ENCODE measurements at places on chromosomes 7 and 10. TPM values are rescaled to one million over a fixed set of nuclear protein-coding genes. Genes with fewer than 3 reads are reported as not detected.

DNA sequence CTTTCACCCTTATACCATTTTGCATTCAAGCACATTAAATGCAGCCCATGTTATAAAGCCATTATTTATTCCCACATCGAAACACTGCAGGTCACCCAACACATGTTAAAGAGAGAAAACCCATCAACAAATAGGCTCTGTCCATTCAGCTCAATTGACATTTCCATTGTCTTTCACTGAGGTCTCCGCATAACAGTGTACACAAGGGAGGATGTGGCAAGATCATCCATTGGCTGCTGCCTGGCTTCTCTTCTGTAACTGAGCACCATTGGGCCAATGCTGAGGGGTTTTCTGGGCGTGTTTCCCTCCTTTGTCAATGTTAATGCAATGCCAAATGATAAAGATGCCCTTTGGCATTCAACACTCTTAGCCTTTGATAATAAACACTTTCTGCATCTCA is 278.1 kb upstream of the SP4 start:
- DNase-seq: no peak

DNA sequence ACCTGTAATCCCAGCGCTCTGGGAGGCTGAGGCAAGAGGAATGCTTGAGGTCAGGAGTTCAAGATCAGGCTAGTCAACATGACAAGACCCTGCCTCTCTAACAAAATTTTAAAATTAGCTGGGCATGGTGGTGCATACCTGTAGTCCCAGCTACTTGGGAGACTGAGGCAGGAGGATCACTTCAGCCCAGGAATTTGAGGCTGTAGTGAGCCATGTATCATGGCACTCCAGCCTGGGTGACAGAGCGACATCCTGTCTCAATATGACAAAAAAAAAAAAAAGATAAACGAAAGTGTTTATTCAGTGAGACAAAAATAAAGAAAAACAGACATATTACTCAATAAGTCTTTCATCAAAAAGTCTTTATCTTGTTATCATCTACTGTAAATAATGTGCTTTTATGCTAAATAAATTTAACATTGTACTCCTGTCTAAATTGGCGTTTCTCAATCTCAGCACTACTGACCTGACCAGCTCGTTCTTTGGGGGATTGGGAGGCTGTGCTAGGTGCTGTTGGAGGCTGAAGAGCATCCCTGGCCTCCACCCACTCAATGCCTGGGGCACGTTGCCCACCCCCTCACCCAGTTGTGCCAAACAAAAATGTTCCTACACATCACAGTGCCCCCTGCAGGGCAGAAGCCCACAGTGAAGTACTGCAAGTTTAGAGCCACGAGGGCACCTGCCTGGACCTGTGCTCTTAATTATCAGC is 57.7 kb downstream of the NCAPG2 start:
- DNase-seq: peak; percentile 56

DNA sequence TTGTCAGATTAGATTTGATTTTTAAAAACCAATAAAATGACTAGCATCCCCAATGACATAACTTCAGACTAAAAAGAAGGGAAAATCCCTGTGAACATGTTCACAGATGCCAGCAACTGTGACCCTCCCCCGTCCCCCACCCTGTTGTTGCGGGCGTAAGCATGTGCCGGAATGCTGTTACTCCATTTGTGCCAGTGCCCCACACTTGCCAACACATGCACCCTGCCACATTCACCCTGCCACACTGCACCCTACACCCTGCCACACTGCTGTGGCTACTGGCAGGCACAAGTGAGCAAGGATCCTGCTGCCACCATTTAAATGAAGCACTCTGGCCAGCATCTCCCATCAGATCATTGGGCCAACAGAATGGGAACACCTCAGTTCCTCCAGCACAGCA is 540.2 kb downstream of the GRID1 start:
- no peak for DNase-seq

- DNase-seq: no peak
Observed at GRCh38 chr10:1155791-1156615, 99.8 kb downstream of the WDR37 start.

- peak; percentile 93 for DNase-seq
Observed at GRCh38 chr7:38463277-38464225, 167.6 kb downstream of the AMPH start.

DNA sequence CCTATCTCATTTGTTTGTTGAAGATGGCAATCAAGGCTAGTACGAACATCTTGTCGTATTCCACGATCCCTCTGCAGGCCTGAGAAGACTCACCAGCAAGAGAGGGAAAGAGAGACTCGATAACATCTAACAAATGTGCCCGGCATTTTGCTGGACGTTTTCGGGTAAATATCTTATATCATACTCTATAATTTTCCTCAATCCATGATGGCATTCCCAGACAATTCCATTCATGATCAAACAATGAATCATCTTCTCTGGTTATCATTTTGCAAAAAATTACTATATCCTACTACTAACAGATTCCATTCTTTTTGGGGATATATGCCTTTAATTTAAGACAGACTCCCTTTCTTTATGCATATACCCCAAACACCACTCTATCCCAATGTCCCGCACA is 118.1 kb downstream of the TYW1B start:
- no peak for DNase-seq

DNA sequence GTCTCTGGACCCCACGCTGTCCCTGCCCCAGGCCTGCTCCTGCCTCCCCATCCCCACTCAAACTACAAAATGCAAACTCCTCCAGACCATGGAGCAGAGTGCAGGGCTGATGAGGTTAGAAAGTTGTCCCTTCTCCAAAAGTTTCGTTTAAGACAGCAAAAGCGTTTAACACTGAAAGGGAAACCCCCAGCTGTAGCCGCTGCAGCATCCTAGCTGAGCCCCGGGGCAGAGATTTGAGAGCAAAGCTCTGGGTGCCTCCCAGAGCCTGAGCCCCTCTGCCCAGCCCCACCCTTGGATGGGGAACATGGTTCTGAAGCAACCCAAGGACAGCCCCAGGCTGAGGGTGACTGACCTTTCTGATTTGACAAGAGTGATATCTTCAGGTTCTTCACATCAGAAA is 52.8 kb upstream of the ENO4 start:
- DNase-seq: peak; percentile 7

The ADAP1 gene
- 40.9 TPM for total RNA-seq
